HTR-8/SVneo (cell line): ENCODE measurements at places on chromosomes 7 and 10.

DNA sequence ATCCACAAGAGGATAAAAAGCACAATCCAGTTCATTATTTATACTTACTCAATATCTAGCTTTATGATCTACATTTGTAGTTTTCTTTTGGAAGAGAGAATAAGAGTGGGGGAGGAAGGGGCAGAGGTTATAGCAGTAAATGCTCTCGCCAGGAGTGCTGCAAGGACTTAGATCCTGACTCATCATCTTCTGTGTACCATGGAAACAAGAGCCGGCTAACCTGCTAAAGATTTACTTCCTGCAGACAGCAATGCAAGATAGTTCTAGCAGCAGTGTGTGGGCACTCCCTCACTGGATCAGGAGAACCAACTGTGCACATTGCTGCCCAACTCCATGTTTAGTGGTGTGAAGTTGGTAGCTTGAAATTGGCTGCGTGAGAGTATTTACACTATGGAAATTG is 47.7 kb upstream of the TRIL start:
- DNase-seq: no peak

DNA sequence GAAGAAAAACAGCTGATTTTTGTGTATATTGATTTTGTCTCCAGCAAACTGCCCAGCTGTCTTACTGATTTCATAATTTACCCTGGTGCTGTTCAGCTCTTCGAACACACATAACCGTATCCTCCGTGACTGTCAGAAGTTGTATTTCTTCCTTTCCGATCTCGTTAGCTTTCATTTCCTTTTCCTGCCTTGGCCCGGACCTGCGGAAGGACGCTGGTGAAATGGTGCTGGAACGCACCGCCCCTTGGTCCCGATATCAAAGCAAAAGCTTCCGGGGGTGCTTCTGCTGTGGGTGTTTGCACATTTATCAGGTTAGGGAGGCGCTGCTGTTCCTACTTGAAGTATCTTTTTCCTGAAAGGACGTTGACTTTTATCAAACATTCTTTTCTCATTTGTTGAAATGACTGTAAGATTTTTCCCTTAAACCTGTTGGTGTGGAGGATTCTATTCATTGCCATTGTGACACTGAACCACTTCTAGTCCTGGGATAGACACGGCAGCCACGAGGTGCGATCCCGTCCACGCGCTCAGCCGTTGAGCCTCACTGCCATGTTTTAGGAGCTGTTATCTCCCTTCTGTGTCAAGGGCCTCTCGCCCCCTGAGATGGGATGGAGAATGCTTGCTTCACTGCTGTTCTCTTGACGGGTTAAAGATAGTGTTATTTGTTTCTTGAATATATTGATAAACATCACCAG is 72.6 kb downstream of the FOXL3 start:
- DNase-seq: no peak

DNA sequence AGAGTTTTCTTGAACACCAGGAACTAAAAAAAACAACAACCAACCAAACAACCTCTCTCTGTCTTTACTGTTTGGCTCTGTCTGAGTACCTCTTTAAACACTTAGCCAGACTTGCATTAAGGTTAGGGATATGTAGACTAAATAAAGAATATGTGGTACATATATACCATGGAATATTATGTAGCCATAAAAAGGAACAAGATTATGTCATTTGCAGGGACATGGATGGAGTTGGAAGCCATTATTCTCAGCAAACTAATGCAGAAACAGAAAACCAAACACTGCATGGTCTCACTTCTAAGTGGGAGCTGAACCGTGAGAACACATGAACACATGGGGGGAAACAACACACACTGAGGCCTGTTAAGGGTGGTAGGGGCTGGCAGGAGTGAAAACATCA is 116.0 kb upstream of the ANTXRL start:
- DNase-seq: no peak

DNA sequence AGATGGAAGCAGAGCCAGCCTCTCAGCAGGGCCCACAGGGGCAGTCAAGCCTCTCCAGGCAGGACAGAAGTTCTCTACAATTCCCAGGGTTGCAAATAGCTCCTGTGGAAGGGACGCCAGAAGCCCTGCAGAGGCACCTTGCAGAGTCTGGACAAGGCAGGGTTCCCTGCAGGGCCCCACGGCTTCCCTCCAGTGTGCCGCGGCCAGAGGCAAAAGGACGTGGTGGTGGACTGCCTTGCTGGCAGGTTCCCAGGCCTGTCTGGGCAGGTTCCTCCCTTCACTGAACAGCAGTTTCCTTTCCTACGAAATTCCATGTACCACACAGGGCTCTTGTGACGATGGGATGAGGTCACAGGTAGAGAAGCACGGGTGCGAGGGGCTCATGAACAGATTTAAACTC is 25.1 kb downstream of the UPP1 start:
- DNase-seq: no peak

GRCh38 chr7:152126741-152127140 is 101.3 kb downstream of the GALNT11 start:
- no peak for DNase-seq

- no peak for DNase-seq
These were observed 75.0 kb upstream of the LRRC17 start for GRCh38 chr7:102837802-102838201.

GRCh38 chr10:103547391-103547946 is 54.0 kb downstream of the NEURL1 start:
- DNase-seq: no peak

DNA sequence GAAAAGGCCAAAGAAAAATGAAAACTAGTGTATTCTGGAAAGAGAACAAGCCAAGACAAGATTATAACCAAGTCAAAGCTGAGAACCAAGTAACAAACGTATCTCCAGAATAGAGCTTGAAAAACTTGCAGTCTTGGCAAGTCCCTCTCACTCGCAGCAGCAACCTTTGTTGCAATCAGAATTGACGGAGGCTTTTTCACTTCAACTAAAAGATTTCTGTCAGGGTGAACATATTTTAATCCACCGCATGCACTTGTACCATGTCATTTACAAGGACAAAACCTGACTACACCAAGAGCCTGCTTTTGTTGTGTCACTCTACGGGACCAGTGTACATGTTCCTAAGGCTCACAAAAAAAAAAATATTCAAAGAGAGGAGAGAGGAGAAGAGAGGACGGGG is 122.0 kb downstream of the CHCHD3 start:
- DNase-seq: no peak

DNA sequence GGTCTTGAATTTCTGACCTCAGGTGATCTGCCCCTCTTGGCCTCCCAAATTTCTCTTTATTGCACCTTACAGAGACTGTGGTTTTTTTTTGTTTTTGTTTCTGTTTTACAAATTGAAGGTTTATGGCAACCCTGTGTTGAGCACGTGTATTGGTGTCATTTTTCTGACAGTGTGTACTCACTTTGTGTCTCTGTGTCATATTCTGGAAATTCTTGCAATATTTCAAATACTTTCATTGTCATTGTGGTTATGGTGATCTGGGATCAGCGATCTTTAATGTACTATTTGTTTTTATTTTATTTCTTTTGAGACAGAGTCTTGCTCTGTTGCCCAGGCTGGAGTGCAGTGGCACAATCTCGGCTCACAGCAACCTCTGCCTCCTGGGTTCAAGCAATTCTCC is 89.8 kb downstream of the PRTFDC1 start:
- no peak for DNase-seq

DNA sequence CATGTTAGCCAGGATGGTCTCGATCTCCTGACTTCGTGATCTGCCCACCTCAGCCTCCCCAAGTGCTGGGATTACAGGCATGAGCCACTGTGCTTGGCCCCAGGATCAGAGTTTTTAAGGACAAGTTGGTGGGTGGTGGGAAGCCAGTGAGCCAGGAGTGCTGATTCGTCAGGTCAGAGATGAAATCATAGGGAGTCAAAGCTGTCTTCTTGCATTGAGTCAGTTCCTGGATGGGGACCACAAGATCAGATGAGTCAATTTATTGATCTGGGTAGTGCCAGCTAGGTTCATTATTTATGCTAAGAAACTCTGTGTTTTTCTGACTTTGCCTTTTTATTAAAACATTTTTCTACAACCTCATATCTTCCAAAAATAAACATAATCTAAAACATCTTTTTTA is 423.8 kb downstream of the ARL4A start:
- DNase-seq: no peak

GRCh38 chr7:77439572-77439971 is 23.4 kb upstream of the GSAP start:
- no peak for DNase-seq

- no peak for DNase-seq
These were observed 104.8 kb downstream of the JAZF1 start for GRCh38 chr7:28075674-28076358.

DNA sequence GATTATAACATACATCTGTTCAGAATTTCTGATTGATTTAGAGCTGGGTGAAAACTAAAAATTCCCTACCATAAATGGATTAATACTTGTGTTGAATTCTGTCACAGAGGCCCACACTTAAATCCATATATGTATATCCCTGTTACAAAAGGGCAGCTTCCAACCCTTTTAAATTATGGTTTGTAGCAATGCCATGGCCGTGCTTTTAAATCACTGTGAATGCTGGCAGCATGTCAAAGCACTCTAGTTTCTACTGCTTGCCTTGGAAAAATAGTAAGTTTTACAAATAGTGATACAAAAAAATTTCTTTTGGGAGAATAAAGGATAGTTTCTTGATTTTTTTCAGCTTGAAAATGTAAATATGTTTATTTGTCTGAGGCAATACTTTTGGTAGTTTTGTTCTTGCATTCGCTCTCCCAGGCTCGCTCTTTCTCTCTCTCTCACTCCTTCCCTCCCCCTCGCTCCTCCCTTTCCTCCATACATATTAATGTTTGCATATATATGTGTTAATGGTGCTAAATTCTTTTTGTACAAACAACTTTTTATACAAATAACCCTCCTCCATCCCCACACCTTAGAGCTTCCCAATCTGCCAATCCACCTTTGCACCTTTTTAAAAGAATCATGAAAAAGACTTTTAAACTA is 29.8 kb downstream of the TES start:
- no peak for DNase-seq

GRCh38 chr7:157043745-157044144 is 33.3 kb upstream of the MNX1 start:
- no peak for DNase-seq

- no peak for DNase-seq
These were observed 18.8 kb upstream of the LIPM start for GRCh38 chr10:88783724-88784123.

GRCh38 chr7:130379921-130380860 is at the start of gene CPA1:
Gene CPA1, plus strand, starts transcription at chr7:130380494. Its CDS starts 27 bp downstream, at chr7:130380521.
- DNase-seq: no peak

DNA sequence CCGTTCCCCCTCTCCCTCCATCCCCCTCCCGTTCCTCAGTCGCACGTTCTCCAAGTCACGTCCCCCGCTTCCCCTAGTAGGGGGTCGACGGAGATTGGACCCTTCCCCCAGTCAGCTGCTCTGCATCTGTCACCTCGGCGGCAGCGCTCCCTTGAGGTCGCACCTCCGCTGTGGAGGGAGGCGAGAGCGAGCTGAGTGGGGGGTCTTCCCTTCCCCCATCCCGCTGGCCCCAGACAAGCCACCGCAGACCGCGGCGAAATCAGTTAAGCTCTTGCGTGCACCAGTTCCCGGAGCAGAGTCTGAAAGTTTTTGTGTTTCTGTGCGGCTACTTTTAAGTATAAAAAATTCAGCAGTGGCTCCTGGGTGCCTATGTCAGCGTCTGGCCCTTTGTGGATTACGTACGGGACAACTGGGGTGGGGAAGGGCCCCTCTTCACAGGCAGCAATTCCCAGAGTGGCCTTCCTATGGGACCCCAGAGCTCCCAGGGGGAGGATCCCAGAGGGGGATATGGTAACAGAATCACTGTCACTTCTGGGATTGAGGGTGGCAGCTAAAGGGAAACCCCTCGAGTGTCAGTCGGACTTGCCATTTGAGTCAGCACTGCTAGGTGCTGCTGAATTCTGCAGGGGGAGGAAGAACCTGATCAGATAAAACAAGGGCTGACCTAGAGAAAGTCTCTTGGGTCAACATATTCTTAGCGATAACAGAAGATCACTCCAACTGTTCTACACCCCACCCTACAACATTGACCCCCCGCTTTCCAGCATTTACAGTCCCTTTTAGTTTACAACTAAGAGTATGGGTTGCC is 12.5 kb upstream of the DDIT4 start:
- DNase-seq: peak; percentile 88

DNA sequence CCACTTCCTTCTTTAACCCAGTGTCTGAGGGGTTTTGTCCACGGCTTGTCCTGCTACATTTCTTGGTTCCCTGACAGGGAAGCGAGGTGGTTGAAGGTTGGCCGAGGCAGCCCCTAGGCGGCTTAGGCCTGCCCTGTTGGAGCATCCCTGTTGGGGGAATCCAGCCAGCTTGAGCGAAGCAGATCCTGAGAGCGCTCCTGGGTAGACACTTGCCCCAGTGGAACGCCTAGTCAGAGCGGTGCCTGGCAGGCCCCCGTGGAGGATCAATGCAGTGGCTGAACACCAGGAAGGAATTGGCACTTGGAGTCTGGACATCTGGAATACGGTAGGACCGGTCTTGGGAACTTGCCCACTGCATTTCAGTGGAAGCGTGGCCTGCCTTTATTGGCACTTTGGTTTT is 32.7 kb upstream of the NRF1 start:
- DNase-seq: no peak

DNA sequence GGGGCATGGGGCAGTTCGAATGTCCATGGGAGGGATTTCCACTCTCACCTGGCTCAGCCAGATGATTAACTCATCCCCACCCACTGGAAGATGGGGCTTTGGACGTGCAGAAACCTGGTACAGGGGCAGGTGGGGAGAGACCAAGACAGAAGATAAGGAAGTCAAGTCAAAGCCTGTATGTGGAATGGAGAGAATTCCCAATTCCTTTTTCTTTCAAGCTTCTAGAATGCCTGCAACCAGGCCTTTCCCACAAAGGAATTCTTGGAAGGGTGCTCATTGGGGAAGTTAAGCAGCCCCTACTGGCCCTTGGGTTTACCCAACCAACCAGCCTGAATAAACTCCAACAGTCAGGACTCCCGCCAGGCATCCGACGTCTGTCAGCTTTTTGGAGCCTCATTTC is 39.1 kb downstream of the CCM2 start:
- DNase-seq: no peak

DNA sequence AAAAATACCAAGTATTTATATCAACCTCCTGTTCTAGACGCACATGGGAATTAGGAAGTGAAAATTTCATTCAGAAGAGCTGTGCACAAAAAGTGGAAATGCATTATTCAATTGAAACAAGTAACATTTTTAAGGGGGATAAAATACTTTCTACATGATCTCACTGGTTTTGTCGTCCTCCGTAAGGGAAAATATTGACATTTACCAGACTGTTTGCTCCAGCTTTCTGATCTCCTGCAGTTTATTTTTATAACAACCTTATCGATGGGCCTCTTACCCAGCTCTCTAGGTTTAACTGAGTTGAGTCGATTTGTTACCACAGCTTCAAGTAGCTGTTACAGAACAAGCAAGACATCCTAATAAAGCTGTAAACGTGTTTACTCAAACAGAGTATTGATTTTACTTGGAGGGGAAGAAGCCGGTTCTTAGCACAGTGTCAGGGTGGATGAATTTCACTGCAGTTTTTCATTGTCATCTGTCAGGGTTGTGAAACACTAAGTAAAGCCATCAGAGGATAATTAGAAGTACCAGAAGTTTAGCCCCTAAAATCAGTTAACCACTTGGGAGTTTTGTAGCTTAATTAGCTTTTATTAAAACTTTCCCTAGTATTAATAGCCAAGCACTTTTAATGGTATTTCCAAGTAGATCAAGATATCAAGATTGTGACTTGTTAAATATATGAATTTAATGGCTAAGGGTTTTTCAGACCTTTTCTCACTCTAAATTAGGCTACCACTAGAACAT is 142.6 kb upstream of the KAT6B start:
- no peak for DNase-seq

GRCh38 chr10:121624836-121625486 is 26.7 kb upstream of the FGFR2 start:
- DNase-seq: no peak

- no peak for DNase-seq
These were observed 85.0 kb downstream of the PODXL start for GRCh38 chr7:131471250-131472004.

GRCh38 chr7:142412551-142413193 is 154.8 kb upstream of the PRSS58 start:
- peak; percentile 21 for DNase-seq
